GM12864 (cell line): ENCODE measurements at places on chromosomes 1 and 21.

DNA sequence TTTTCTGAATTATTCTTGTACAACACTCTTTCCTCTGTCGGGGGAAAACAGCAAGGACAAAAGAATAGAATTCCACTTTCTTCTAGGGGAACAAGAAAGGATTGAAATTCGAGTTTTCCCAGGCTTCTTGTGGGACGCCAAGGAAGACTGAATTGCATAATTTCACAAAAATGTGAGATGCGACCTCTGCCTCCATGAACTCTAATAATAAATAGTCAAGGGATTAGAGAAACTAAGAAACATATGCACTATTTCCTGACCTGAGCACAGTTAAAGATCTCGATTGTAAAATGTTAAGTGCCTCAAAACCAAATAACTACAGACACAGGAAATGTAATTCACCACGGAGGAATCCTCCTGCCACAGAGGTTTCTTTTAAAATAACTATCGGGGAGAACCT, 117.3 kb upstream of the MARK1 start:
- no peak for DNase-seq

DNA sequence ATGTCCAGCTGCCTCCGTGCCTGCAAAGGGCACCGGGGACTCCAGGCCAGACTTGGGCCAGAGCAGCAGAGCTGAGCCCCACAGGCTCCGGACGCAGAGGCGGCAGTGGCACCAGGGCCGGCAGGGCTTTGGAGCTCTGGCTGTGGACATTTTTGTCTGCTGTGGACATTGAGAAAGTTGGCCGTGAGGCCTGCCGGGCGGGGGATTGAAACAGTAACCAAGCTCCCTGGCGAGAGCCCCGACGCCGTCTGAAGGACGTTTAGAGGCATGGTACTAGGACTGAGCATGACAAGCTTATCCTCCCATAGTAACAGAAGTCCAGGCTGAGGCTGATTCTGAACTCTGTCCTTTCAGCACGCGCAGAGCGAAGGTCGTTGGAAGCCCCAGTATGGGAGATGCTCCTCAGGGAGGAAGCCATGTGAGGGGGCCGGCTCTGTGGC, 323.8 kb downstream of the AMY1C start:
- no peak for DNase-seq

GRCh38 chr1:25858494-25858893, 763 bp downstream of the AUNIP start:
- no peak for DNase-seq

- no peak for DNase-seq
Measured at GRCh38 chr1:31665234-31665878, 20.7 kb upstream of the PEF1 start.

DNA sequence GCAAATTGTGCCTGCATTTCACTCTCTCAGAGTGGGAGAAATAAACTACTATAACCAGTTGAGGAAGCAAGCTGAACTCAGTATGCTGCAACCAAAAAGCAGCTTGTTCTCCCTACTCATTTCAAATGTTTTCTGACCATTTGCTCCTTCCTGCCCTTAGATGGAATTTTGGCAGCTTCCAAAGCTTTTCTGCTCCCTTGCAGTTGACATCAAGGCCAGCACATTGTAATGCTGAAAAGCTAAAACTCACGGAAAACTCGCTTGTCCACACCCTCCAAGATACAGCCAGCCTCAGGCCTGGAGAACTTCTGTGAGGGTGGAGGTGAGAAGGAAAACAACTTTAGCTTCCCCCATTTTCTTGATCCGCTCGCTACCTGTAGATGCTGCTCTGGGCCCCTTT, 5.0 kb upstream of the CHML start:
- DNase-seq: no peak

DNA sequence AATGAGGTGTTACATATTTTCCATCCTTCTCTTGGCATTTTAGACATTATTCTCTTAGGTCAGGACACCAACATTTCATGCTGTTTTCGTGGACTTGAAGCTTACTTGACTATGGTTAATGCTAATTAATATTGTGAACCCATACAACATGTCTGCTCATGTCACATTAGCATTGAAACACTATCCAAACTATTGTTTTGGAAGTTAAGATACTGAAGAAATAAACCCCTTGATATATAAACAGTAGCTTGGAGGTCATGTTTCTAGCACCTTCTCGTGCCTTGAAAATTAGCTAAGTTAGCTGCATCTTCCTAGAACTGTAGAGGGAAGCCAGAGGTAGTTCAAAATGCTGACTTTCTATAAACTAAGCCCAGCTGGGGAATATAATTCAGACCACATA, 288.8 kb downstream of the LTN1 start:
- no peak for DNase-seq

- no peak for DNase-seq
Measured at GRCh38 chr1:68223687-68224086, 8.6 kb downstream of the WLS start.

GRCh38 chr1:229027622-229028182, 243.2 kb upstream of the RAB4A start:
- no peak for DNase-seq

DNA sequence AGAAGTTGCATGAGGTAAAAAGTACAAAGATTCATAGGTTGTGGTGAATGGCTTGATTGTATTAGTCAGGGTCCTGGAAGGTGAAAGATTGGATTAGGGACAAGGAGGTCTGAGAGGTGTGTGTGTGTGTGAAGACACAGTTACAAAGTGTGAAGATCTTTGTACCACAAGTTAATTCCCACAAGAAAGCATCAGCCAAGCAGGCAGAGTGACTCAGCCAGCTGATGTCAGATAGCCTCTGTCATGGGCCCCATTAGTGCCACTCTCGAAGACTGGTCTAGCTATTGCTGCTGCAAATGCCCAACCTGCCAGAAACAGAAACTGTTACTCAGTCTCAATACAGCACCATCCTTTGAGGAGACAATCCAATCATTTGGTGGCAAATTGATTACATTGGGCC, 96.5 kb downstream of the DTL start:
- DNase-seq: no peak

DNA sequence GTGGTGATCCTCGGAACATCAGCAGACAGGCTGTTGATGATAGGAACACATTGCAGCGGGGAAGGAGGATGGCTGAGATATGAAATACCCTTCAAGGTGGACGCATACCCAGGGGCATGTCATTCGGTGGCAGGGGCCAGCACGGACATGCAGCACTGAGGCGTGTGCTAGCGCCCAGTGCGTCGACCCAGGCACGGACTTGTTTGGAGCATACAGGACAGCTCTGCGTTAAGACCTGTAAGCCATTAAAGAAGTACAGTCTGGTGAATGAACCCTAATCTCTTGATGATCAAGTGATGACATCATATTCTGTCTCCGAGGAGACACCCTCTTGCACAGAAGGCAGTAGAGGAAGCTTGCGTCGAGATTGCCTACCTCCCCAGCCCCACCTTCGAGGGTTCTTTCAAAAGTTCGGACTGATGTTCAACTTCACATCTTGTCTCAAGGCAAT, 63.6 kb upstream of the KIF26B start:
- no peak for DNase-seq

- DNase-seq: no peak
Measured at GRCh38 chr1:197197430-197197997, 51.0 kb upstream of the ASPM start.

DNA sequence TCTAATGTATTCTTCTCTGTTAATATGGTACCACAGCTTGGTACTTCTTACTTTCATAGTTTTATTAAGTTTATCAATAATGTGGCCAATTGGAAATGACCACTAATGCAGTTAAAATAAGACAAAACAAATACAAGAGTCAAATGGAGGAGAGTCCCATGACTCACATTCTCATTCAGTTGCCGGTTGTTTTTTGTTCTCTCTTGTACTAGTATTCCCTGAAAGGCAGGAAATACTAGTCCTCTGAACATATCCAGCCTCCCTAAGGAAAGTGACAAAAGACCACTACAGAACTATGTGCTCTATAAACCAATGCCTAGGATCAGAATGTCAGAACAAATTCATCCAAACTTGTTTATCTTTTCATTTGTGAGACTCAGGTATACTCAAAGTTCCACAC, 165.2 kb upstream of the SAMSN1 start:
- DNase-seq: no peak

GRCh38 chr21:31677047-31677446, 17.6 kb downstream of the SOD1 start:
- DNase-seq: no peak

- no peak for DNase-seq
Measured at GRCh38 chr1:203278885-203279406, 26.4 kb upstream of the BTG2 start.

GRCh38 chr21:15379776-15380175, 315.0 kb upstream of the NRIP1 start:
- DNase-seq: no peak

GRCh38 chr1:232938926-232939325, 11.5 kb upstream of the NTPCR start:
- no peak for DNase-seq

DNA sequence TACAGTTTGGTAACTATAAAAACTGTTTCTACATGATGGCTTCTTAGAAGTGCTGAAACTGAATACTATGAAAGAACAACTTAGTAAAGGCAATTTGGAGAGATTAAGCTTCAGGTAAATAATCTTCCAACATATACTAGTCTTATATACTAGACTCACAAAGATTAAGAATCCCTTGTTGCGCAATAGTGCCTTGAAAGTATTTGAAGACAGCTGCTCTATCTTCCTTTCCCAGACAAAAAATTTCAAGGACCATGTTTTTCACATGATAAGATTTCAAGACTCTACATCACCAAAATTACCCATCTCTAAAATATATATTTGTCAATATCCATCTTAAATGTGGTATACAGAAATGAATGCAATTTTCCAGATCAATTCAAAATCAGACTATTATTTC, 37.7 kb upstream of the ASPM start:
- no peak for DNase-seq

DNA sequence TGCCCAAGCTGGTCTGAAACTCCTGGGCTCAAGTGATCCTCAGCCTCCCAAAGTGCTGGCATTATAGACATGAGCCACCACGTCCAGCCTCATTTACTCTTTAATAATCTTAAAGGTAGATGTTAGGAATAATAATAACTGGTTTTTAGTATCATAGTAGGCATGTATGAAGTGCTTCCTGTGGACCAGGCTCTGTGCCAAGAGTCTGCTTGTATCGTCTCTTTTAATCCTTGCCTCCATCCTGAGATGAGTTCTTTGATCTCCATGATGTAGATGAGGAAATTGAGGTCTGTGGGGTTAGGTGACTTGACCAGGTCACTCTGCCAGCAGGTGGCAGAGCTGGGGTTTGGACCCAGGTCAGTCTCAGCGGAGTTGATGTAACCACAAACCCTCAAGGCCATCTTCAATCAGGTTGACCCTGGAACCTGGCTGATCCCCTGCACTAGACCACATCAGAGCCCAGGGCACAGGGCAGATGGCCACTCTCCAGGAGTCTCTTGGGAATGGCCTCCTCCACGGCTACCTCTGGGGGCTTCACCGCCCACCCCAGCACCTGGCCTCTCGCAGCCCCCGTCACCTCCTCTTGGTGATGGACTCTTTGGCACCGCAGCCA, 11.3 kb downstream of the EFHD2 start:
- DNase-seq: no peak

GRCh38 chr1:201584471-201585092, 45.7 kb downstream of the NAV1 start:
- no peak for DNase-seq

DNA sequence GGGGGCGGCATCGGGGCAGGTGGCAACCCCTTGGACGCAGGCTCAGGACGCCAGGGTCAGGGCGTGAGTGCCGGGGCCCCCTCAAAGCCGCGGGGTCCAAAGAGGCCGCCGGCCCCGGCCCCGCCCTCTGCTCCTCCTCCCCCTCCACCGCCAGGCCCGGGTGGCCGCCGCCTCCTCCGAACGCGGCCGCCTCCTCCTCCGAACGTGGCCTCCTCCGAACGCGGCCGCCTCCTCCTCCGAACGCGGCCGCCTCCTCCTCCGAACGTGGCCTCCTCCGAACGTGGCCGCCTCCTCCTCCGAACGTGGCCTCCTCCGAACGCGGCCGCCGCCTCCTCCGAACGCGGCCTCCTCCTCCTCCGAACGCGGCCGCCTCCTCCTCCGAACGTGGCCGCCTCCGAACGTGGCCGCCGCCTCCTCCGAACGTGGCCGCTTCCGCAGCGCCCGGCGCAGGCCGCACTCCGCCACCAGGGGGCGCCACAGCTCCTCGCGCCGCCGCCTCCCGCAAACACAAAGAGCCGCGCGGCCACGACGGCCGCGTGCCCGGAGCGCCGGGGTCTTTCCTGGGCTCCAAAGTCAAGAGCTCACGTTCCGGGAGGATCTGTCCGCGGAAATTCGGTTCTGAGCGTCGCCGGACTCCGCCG, 19.3 kb upstream of the SAMD11 start:
- DNase-seq: no peak

DNA sequence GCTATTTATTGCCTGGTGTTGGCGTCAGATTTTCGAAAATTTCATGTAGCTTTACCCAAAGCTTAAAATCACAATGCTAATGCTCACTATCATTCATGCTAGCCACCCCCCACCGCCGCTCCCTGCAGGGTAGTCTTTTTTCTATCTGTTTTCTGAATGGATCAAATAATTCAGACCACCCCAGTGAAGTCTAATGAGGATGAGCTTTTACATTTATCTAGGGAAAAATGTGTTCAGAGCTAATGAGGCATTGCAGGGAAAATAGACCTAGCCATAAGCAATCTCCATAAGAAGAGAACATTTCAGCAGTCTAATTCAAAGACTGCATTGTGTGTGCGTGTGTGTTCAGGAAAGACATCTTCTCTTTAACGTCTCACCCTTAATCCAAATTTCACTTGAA, 533.0 kb upstream of the PRMT6 start:
- DNase-seq: no peak

- no peak for DNase-seq
Measured at GRCh38 chr1:83910461-83910860, 88.5 kb downstream of the TTLL7 start.

DNA sequence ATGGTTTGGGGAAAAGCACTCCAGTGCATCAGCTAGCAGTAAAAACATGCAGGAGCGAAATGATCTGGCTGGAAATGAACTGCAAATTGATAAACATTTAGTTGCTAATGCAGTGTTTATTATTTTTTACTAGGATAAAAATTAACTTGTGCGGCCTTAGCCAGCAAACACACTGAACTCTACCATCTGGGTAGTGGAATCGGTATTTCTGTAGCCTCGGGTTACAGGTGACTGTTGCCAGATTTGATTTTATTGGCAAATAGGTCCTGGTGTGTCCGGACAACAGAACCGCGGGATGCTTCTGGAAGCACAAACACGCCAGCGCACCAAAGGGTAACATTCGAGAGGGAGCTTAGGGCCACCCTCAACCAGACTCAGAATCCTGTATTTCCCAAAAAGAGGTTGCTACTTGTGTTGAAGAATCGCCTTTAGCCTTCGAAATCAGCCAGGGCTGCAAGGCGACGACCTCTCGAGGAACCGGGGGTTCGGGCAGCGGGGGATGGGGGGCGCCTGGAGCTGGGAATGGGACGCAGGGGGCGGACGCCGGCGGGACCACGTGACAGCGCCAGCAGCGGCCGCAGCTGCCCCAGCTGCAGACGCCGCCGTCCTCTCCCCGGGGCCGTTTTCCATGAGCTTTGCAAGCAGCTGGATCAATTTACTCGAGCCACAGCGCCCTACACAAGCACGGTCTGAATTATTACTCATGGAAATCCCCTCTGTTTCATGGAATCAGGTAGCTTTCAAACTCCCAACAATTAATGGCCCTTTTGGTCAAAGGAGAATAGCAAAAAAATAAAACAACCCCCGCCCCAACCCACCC, 158.8 kb downstream of the TOMM20 start:
- DNase-seq: no peak

GRCh38 chr1:82858031-82858430, 1057.3 kb downstream of the ADGRL2 start:
- no peak for DNase-seq
